ENCODE measurements at places on chromosomes 16 and 17.

DNA sequence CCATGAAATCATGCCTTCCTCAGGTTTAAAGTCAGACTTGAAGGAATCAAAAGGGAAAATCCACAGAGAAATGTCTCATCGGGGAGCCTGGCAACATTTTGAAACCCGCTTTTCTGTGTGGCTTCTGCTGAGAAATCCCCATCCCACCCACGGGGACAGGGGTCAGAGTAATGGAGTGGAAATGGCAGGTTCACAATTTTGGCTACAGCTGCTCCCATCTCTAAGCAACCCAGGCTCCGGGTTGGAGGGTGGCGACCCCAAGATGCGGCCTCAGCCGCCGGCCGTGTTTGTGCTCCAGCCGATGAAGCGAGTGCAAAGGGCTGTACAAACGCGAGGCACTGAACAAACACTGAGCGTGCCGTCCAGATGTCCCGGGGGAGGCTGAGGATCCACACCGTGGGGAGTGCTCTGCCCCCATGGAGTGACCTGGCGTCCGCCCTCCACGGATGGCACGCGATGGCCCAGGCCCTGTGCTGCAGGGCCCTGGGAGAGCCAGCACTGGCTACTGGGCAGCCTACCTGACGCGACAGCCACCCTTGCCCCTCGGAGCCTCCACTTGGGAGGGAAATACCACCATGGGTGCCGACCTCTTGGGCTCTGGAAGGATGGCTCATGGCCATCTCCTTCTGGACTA lies 22.2 kb downstream of the SLC43A2 start:
- no peak for DNase-seq

DNA sequence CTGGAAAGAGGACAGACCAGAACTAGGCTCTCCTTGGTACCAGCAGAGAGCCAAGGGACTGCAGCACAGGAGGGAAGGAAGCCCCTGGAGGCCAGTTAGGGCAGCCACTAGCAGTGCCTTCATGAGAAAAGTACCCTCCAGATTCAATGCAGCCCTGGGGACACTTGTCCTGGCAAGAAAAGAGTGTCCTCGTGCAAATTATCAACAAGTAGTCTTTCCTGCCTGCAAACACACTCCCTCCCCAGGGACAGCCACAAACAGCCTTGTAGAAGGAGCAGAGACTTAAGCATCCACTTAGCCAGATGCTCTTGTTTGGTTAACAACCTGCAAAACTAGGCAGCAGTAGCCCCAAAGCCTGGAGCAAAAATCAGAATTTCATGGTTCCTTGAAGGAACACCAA lies 24.3 kb downstream of the CENPV start:
- no peak for DNase-seq

GRCh38 chr17:40576113-40576740 lies 11.0 kb upstream of the CCR7 start:
- no peak for DNase-seq

GRCh38 chr16:28179354-28179753 lies 32.4 kb downstream of the XPO6 start:
- DNase-seq, result no peak

- DNase-seq, result no peak
These were observed 510.4 kb downstream of the KCNJ18 start for GRCh38 chr17:22202702-22203101.

GRCh38 chr17:301681-302299 lies 50.8 kb downstream of the RPH3AL start:
- DNase-seq, result peak; percentile 71

DNA sequence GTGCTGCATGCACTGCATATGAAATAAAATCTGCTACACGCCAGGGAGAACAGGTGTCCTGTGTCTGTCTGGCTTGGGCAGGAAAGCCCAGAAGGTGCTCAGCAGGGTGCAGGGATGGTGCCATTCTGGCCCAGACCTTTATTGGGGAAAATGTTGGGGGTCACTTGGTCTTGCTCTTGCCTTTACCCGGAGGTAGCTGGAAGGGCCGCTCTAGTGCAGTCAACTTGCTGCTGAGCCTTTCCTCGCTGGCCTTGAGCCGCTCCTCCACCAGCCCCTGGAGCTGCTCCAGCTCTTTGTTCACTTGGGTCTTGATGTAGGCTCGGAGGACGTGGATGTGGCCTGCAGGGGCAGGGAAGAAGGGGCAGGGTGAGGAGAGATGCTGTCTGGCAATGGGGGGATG lies 4.5 kb downstream of the CFAP119 start:
- no peak for DNase-seq

DNA sequence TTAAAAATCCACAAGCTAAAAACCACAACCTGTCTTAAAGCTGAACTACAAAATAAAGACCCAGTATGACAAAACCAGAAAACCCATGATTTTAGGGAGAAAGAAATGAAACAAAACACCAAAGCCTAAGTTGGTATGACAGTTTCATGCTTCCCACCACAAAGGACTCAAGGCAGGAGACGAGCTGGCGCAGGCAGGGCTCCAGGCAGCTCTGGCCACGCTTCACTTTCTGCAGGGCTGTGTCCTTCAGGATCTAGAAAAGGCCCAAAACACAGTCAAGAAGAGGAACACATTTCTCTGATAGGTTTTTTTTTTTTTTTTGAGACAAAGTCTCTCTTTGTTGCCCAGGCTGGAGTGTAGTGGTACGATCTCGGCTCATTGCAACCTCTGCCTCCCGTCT lies 75.3 kb downstream of the WDR59 start:
- no peak for DNase-seq

DNA sequence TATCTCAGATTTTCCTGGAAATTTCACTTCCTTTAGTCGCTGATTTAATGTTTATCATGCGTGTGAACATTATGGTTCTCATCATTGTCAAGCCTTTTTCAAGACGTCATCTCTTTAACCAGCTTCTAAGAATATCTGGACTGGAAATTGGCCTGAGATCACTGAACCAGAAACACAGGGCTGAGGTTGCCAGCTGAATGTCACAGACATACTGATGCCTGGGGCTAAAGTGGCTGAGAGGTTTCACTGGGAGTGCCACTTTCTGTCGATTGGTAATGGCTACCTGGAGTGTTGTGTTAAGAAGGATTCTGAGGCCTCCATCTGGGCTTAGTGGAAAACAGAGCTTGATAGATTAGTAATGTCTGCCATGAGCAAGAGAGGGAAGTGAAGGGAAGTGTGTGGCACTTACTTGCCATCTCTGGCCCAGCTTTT lies 54.2 kb downstream of the CRISPLD2 start:
- peak; percentile 13 for DNase-seq

- DNase-seq, result no peak
These were observed 27.4 kb upstream of the MSI2 start for GRCh38 chr17:57228911-57229310.

- DNase-seq, result peak; percentile 97
These were observed at the start of gene PIGS for GRCh38 chr17:28571361-28572122. TSS of gene PIGS (minus strand) at chr17:28571524. CDS start at chr17:28571496, 28 bp downstream.

DNA sequence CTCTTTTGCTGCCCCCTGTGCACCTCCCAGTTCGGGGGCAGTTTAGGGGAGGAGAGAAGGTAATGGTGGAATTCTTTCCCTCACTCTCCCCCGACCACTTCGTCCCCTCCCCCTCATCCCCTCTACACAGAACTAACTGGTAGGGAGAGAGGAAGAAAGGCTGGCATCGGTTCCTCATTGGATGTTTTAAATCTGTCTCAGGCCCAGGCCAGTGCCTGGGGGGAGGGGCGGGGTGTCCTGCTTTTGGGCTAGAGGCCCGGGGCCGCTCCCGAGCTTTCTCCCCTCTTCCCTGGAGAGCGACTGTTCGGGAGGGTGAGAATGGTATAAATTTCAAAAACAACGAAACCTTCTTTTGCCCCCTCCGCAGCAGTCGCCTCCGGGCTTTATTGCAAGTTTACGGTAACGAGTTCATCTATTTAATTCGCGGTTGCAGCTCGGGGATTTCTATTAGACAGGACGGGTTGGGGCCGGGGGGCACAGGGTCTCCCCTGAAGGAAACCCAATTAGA lies at the start of gene PRAC2:
Gene PRAC2 (plus strand): TSS at position 271 of the 508 bp plus-strand sequence. CDS start 1,226 bp downstream, outside the sequence.
- no peak for DNase-seq

DNA sequence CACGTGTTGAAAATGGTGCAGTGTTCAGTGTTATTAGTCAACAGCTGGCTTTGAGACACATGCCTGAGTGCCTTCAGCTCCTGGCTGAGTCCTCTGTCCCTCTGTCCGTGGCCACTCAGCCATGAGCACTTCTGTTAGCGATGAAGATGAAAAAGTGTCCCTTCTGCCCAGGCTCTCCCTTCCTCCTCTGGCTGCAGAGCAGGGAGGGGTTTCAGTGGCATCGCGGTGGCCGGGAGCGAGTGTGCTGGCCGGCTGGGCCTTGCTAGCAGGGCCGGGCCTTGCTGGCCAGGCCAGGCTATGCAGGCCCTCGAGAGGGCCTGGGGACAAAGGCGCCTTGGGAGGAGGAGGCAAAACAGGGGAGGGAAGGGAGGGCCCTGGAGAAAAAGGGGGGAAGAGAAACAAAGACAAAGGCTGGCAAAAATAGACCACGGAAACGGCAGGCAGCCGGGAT lies 47.7 kb downstream of the CMIP start:
- no peak for DNase-seq

DNA sequence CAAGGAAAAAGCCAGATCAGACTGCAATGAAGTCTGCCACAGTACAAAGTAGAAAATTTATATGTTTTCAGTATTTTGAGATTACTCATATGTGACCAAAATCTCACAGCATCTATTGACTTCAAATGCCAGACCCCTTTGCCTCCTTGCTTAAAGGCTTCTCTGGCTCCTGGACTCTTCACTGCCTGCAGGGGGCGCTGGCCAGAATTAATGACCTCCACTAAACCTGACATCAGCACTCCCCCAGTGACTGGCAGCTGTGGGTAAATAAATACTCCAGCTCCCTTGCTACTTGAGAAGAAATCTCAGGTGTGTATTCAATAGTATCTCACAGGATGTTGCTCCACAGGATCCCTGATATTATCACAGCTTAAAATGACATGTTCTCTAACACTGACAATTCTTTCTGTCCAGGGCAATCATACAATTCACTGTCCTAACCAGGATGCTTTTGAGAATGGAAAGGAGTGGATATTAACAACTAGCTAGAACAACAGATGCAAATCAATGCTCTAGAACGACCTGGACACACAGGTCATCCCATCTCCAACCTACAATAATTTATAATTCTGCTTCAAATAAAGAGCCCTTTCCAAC lies 4.0 kb downstream of the BECN1 start:
- DNase-seq, result peak; percentile 70

- no peak for DNase-seq
These were observed 17.6 kb downstream of the CLUAP1 start for GRCh38 chr16:3518292-3518985.

DNA sequence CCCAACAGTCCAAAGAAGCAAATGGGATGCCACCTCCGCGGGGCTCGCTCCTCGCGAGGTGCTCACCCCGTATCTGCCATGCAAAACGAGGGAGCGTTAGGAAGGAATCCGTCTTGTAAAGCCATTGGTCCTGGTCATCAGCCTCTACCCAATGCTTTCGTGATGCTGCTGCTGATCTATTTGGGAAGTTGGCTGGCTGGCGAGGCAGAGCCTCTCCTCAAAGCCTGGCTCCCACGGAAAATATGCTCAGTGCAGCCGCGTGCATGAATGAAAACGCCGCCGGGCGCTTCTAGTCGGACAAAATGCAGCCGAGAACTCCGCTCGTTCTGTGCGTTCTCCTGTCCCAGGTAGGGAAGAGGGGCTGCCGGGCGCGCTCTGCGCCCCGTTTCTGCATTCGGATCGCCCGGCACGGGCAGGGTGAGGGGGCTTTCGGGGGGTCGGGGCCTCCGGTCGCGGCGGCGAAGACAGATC lies at the start of gene CDH13:
Gene CDH13 (plus strand): TSS at position 179 of the 471 bp plus-strand sequence.
- peak; percentile 70 for DNase-seq

GRCh38 chr16:11893571-11893970 lies 22.2 kb downstream of the GSPT1 start:
- DNase-seq, result no peak

DNA sequence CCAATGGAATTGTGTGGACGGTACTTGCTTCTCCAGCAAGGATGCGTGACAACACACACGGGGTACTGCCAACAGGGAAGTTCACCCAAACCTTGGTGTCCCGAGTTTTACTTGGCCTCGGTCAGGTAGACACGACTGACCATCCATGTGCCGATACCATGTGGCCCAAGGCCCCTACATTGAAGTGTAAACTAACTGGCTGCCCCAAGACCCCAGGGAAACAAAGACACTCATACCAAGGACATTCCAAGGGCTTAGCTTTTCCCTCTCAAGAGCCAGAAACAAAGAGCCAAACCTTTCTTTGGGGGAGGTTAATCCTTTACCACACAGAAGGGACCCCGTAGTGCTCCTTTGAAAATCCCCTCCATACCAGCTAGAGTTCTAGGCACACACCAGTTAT lies 215.9 kb upstream of the TNRC6C start:
- DNase-seq, result no peak

DNA sequence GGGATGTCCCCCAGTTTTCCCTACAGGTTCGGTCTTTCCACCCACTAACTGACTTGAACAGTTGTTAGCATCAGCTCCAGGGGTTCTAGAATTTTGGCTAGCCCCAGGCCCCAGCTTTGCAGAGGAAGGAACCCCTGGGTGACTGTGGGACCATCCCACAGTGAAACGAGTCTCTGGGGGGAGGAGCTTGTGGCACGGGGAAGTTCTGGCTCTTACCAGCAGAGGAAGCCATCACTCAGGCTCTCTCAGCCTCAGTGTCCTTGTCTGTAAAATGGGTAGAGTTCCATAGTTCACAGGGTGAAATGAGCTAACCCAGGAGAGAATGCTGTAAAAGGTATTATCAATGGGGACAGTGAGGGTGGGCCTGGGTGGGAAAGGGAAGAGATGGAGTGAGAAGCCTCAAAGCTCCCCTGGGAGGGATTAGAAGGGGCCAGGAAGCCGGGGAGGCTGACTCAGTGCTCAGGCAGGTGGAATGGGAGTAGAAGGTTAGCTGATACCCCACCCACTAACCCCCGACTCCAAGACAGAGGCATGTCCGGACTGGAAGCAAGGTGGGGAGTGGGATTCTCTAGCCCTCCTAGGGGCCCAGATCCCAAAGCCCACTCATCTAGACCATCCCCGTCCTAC lies 30.9 kb upstream of the CDC42EP4 start:
- no peak for DNase-seq

All from Right ventricle myocardium superior (tissue), 1 donor.